Fibroblast of skin of right quadriceps (primary cell): ENCODE measurements at places on chromosomes 11 and 22.
A peak's percentile ranks its signal among the peaks of the same experiment; 100 is the strongest.

- no peak for DNase-seq
Observed at GRCh38 chr22:19849835-19850762, 4.6 kb downstream of the GNB1L start.

GRCh38 chr22:33962409-33962808 lies 42.1 kb upstream of the LARGE1 start:
- DNase-seq: no peak

DNA sequence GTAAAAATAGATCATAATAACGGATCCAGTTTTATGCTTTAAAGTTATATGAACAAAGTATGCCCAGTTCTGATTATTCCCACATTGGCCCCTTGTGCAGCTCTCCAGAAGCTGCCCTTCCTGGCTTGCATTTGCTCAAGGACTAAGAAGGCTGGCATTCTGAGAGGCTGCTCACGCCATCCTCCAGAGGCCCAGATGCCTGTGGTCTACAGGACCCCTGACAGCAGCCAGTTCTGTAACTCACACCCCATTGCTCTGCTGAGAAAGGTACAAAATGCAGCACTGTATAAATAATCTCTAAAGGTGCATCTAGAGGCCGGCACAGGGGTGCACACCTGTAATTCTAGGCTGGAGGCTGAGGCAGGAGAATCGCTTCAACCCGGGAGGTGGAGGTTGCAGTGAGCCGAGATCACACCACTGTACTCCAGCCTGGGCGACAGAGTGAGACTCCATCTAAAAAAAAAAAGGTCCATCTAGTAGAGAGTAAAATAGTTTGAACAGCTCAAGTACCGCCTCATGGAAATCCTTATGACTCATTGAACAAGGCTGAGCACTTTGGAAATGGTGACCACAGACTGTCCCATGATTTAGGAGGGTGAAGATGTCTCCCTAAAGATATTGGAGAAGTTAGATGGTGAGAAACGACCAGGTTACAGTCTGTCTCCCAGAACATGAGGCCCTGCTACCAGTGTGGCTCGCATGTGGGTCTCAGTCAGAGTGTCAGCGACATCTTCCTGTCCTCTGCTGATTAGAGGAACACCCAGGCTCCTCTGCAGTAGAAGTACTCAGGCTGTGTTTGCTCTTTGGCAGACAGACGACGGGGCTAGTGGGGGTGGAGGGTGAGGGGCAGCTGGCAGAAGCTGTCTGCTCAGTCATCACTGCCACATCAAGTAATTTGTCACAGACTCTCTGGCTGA lies 56.3 kb downstream of the KREMEN1 start:
- DNase-seq: peak; percentile 75

- peak; percentile 41 for DNase-seq
Observed at GRCh38 chr22:50270666-50271394, 650 bp upstream of the MAPK11 start.

DNA sequence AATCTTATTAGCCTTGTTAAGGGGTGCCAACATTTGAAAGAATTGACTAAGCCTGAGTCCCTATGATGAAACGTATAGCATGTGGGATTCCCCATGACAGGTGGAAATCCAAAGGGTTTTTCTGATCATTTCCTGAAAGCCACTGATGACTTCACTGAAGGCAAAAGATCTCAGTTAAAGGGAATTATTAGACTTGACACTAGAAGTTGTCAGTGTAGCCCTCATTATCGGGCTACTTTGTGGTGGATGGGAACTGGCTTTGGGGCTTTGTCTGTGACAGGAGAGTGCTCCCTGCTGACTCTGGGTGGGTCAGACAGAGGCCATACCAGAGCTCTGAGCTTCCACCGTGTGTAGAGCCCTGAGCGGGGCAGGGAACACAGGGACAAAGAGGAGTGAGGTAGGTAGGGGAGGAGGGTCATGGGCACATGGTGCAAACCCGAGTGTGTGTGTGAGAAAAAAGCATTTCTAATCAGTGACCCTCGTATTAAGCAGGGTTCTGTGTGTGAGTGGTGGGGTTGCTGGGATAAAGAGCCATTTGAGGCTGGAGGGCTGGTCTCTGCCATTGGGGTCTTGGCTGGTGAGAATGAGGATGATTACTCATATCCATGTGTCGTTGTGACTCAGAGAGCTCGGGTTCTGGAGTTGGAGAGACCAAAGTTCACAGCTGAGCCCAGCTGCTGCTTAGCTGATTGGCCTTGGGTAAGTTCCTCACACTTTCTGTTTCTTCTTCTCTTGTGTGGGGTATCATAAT lies 101.1 kb downstream of the GRIK4 start:
- peak; percentile 22 for DNase-seq

GRCh38 chr11:6736495-6737121 lies 35.2 kb downstream of the OR2AG2 start:
- DNase-seq: no peak

- DNase-seq: no peak
Observed at GRCh38 chr22:42623301-42623751, 8.6 kb upstream of the POLDIP3 start.

DNA sequence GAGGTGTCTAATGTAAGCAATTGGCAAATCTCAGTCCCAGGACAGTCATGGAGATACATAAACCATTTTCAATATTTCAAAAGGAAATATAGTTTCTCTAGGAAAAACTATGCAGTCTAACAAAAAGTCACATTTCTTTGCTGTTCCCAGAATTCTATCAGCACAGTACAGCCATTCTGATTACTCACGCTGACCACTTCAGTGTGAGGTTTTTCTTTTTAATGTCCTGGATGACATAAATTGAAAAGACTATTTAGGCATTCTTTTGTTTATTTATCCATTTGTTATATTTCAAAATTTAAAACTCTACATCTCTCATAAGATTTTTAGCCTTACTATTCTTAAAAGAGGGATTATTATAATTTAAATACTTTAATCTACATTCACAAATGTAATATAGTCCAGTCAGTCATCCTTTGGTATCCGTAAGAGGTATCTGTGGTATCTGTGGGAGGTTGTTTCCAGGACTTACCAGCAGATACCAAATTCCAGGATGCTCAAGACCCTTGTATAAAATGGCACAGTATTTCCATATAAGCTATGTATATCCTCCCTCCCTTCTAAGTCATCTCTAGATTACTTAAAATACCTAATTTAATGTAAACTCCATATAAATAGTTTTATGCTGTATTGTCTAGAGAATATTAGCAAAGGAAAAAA lies 331.1 kb upstream of the PITPNB start:
- DNase-seq: no peak

GRCh38 chr11:113593698-113594308 lies 112.3 kb downstream of the TMPRSS5 start:
- peak; percentile 30 for DNase-seq

DNA sequence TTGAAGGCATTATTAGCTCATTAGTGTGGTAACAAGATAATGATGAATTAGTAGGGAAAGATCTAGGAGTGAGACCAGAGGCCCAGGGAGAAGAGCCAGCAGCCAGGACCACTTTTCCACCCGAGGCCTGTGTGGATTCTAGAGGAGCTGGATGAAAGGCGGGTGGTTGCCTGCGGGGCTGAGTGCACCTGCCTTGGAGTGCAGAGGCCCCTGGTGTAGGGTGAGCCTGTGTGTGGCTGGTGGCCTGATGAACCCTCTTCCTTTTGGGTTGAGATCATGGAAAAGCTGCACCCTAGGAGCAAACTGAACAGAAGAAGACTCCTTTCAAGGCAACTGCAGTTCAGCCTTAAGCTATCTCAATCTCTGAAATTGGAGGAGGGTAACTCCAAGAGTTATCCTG lies 5.9 kb upstream of the TP53AIP1 start:
- DNase-seq: no peak

DNA sequence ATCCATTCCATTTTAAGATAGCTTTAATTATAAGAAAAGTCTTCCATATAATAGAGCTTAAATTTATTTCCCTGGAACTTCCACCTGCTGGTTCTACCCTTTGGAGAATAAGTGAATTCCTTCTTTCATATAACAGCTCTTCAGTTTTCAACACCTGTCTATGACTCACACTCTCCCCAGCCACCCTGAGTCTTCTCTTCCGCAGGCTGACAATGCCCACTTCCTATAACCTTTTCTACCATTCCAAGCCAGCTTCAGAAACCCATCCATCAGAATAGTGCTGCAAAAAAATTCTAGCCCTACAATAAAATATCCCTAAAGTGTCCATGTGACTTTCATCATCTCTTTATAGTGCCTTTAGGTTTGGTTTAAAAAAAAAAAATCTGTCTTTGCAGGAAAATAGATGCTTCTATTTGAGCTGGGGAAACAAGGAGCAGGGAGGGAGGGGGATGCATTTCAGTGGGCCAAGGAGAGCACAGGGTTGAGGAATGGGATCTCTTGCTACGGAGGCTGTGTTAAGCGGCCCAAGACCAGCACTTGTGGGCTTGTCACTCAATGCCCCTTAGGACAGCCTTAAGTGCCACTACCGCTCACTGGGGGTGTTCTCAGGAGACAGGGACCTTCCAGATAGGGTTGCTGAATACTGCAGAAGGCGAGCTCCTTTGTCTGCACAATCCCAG lies 178.6 kb downstream of the DSCAML1 start:
- DNase-seq: no peak

GRCh38 chr11:122241566-122241965 lies 125.6 kb upstream of the BLID start:
- no peak for DNase-seq

- DNase-seq: no peak
Observed at GRCh38 chr11:44604171-44604581, 38.7 kb downstream of the CD82 start.

- peak; percentile 25 for DNase-seq
Observed at GRCh38 chr11:22656130-22656529, 10.3 kb upstream of the GAS2 start.

DNA sequence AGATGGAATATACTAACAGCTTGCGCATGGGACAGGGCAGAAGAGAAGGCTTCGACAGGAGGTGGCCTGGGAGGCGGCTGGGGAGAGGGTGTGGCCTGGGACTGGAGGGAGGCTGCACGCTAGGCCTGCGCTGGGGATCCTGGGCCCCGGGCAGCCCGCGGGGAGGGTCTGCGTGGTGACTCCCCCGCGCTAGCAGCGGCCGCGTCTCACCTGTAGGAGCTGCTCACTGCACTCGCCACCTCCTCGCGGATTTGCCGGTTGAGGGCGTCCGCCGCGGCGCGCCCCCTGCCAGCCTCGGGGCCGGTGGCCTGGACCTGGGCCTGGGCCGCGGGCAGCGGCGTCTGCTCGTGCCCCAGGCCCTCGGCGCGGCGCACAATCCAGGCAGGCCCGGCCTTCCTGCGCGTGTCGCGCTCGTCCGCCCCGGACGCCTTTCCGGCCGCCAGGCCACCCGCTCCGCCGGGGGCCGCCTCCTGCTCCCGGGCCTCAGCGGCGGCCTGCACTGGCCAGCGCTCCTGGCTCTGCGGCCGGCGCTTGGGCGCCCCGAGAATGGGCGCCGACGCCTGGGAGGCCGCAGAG lies 1.5 kb downstream of the MAP6 start:
- no peak for DNase-seq

DNA sequence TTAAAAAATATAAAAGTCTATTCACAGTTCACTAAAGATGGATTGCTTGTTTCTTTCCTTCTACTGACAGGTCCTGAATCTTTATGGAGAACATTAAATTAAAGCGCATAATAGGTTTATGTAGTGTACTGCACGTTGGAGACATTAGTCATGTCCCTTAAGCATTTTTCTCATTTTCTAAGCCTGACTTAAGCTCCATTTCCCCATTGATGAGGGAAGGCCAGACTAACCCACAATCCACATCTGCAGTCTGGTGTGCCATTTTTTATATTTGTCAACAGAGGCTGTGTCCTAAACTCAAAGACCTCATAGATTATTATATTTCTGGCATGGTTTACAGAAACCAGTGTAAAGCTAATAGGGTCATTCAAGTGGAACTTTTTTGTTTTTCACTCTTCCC lies 39.9 kb downstream of the CADM1 start:
- DNase-seq: peak; percentile 91

GRCh38 chr22:46900549-46900948 lies 138.1 kb downstream of the TBC1D22A start:
- no peak for DNase-seq

DNA sequence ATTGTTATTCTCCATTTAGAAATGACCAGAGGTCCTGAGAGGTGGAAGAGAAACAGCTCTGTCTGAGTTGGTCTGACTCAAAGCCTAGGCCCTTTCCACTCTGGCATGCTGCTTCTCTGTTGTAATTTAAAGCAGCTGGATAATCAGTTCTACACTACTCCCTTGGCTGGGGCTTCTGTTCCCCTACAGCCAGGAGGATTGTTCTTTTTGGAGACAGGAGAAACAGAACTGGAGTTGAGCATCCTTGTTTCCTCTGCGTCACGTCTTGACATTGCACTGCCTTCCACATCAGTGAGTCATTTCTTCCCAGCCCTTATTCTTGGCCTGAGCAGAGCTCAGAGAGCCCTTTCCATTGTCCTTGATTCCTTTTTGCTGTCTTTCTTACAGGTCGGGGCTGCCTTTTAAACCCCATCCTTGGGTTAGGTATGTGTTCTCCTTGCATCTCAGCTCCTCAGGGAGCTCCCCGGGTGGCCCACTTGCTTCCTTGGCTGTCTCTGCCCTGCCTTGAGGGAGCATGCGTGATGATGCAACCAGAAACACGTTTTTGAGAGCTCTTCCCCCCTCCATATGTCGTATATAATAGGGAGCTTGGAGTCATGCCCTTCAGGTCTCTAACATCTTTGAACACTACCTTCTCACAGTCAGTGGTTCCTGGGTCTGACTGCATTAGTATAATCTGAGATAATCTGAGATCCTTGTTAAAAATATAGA lies 35.7 kb downstream of the CYB5R2 start:
- DNase-seq: peak; percentile 71

DNA sequence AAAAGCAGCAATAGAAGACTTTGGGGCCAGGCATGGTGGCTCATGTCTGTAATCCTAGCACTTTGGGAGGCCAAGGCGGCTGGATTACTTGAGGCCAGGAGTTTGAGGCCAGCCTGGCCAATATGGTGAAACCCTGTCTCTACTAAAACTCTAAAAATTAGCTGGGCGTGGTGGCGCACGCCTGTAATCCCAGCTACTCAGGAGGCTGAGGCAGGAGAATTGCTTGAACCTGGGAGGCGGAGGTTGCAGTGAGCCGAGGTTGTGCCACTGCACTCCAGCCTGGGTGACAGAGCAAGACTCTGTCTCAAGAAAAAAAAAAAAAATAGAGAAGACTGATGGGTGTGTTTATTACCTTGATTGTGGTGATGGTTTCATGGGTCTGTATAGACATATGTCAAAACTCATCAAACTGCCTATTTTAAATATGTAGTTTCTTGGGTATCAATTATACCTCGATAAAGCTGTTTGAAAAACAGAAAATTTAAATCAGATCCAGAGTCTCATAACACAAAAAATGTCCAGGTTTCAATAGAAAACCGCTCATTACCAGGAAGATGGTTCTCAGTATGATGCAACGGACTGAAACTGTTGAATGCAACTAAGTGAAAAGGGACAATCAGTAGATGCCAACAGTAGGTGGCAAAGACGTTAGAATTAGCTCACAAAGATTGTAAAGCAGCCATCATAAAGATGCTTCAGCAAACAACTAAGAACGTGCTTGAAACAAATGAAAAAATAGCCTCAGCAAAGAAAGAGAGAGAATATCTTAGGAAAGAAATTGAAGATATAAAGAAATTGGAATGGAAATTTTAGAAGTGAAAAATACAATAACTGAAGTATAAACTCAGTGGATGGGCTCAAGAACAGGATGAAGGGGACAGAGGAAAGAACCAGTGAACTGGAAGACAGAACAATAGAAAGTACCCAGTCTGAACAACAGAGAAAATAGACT lies 33.1 kb upstream of the SEPTIN5 start:
- DNase-seq: no peak

- no peak for DNase-seq
Observed at GRCh38 chr11:126465573-126466188, 110.2 kb downstream of the ST3GAL4 start.
